Activated naive CD4-positive, alpha-beta T cell treated with anti-CD3 and anti-CD28 coated beads, Interleukin-2, amount 10 ng/mL, durations not matched to agents 7 days and 5 days (primary cell): ENCODE measurements at places on chromosomes 13 and 19.

DNA sequence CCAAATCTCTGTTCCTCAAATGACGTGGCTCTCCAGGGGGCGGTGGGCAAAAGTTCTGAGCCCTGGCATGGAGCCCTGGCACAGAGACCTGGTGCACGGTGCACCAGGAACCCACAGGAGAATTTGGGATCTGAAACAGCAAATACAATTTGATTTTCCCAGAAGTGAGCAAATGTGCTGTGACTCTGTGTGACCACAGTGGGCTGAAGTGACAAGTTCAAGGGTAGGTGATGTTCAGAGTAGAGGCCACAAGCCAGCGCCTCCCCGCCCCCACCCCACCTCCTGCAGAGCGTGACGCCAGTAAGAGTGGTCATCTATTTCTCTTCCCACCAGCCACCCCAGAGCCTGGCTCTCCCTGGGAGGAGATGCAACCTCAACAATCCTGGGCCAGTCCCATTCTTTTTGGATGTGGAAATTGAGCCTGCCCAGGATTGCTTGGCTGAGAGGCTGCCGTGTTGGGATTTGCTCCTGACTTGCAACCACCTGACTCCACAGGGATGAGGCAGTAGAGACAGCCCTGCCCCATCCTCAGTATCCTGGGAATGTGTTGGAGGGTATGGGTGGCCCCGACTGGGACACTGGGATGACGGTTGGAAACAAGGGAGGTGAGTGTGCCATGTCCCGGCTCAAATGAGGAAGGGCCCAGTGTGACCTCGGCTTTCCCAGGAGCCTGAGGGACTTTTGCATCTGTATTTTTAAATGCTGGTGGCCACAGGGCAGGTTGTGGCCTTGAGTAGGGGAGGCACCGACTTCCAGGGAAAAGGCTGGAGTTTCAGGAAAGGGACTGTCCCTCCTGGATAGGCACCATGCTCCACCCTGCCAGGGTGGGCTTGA lies 11.1 kb upstream of the BCL3 start:
- no peak for DNase-seq

DNA sequence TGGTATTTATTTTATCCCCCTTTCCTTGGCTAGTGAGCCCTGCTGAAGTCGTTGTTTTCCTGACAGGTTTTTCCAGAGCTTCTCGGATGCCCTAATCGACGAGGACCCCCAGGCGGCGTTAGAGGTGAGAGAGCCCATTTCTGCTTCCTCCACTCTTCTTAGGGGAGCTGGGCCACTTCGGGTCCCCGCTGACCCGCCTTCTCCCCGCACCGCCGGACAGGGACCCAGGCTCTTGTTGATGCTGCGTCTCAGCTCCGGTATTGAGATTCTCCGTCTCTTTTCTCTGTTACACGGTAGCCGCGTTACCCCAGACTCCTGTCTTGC lies 306 bp downstream of the SUGT1 start:
- no peak for DNase-seq

DNA sequence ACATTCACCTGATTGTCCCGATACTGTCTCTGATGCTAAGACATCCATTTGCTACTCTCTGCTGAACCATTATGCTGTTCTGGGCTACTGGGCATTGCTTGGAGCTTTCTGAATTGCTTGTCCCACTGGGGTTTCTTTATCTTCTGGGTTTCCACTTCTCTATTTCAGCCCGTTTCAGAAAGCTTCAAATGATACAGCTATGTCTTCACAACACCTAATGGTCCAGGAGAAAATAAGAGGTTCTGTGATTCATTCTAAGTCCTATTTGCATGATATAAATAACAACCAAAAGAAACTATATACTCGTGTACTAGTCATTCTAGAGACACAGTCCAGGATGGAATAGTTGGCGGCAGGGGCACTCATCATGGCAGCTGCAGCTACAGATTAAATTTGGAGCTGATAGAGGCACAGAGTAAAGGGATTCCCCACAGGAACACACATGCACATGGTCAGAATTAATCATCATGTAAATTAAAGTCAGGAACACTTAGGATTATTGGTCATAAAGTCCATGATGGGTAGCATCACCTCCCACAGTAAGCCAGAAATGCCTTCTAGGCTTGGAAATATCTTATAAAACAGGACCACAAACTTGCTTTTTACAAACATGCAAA lies 33.3 kb upstream of the SCEL start:
- no peak for DNase-seq

- no peak for DNase-seq
Observed at GRCh38 chr19:42153672-42154433, 21.6 kb upstream of the POU2F2 start.

GRCh38 chr13:65540175-65540574 lies 1690.0 kb downstream of the PCDH9 start:
- no peak for DNase-seq

DNA sequence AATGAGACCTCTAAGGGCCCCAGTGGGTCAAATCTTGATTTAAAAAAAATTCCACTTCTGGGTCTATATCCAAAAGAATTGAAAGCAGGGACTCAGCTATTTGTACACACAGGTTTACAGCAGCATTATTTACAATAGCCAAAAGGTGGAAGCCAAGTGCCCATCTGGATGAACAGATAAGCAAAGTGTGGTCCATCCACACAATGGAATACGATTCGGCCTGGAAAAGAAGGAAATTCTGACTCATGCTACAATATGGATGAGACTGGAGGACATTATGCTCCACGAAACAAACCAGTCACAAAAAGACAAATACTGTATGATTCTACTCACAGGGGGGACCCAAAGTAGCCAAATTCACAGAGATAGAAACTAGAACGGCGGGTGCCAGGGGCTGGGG lies 76.7 kb downstream of the CACNA1A start:
- no peak for DNase-seq

DNA sequence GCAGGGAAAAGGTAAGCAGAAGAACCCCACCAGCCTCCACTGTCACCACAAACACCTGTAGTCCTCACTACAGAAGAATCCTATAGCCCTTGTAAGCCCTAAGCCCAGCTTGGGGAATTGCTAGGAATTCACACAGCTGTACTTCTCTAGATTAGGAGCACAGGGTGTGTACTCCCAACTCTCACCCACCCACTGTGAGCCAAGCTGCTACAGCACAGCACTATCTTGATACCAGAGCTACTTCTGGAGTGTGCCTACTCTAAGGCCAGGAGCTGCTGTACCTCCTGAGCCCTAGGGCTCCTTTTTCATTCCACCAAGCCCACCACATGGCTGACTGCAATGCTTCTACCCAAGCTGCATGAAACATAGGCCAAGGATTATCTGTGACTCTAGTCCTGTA lies 122.3 kb upstream of the WASF3 start:
- DNase-seq, result no peak
